CMK (cell line): ENCODE measurements at places on chromosomes 6 and 20.

DNA sequence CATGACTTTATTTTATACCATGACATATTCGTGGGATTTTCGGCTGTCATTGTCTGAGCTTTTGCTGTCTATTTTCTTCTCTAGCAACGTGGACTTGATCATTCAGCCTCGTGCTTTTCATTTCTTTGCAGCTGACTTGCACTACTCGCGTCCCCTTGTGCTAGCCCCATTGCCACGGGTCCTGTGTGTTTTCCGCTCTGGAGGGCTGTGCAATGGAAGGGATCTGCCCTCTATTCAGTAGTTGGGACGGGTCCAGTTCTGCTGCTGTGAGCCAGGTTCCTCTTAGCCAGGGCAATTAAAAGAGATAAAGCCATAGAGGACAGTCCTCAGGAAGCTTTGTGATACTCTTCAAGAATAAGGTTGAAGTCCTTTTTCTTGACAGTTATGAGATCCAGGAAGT lies 17.6 kb downstream of the NEDD9 start:
- no peak for DNase-seq

- DNase-seq = no peak
Measured at GRCh38 chr20:57622579-57623381, 2.6 kb upstream of the ZBP1 start.

- DNase-seq = no peak
Measured at GRCh38 chr6:145315982-145316600, 419.2 kb downstream of the EPM2A start.

- no peak for DNase-seq
Measured at GRCh38 chr20:24118034-24118433, 129.5 kb upstream of the GGTLC1 start.

- DNase-seq = no peak
Measured at GRCh38 chr6:111663692-111664564, 58.2 kb upstream of the TRAF3IP2 start.

DNA sequence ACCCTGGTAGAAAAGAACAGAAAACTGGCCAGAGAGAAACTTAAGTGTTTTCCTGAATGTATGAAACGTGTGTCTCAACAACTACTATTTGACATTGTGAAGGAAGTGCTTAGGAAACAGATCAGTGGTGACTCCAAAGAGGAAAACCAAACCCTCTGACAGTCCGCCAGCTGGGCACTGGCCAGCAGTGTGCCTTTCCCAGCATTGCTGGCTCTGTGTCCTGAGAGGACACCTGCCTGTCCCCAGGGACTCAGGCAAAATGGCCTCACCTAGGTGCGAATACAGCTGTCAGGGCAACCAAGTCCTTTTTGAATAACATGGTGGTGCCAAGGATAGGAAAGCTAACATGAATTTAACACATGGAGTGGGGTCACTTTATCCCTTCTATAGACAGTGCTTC lies 72.5 kb downstream of the NDUFAF5 start:
- DNase-seq = no peak

DNA sequence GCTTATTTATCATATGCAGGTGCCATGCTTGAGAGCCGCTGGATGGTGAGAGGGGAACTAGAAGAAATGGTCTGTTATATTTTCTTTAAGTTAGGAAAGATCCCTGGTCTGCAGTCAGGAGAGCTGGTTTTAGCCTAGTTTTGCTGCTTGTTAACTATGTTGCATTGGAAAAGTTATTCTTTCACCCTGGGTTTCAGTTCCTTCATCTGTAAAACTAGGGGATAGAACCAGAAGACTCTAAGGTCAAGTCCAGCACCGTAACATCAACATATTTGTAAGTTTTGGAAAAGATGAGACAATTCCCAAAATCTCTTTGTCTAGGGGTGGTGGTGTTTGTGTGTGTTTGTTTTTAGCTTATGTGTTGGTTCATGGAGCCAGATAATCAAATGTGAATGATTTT lies 304.0 kb downstream of the QKI start:
- no peak for DNase-seq

- DNase-seq = no peak
Measured at GRCh38 chr6:120493505-120493904, 840.8 kb downstream of the TBC1D32 start.

DNA sequence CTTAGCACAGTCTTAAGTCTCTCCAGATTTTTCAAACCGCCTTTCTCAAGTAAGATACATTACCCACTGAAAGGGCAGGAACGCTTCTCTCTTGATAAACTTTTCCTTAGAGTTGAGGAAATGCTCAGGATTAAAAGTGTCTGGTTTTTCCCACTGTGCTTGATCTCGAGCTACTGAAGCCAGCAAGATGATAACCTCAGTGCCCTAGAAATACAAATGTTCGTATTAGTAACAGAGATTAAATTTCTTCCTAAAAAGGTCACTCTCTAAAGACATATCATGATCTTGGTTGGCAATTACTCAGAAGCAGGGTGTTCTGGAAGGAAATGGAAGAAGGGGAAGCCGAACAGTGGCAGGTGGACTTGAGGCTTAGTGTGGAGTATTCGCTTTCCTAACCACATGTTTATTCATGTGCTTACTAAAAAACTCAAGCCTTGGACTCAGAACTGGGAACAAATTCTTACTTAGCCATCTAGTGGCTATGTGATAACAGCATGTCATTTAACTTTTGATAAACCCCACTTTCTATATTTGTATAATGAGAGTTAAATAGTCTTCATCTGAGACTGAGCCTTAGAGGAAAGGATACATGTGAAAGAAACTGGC lies 20.1 kb downstream of the C6orf141 start:
- DNase-seq = no peak
